Left renal pelvis (tissue), 4 donors: ENCODE measurements at places on chromosomes 7 and 10.

- DNase-seq: no peak
Observed at GRCh38 chr7:150957133-150958020, 20.7 kb downstream of the KCNH2 start.

- no peak for DNase-seq
Observed at GRCh38 chr7:66790196-66790595, 49.7 kb downstream of the RABGEF1 start.

DNA sequence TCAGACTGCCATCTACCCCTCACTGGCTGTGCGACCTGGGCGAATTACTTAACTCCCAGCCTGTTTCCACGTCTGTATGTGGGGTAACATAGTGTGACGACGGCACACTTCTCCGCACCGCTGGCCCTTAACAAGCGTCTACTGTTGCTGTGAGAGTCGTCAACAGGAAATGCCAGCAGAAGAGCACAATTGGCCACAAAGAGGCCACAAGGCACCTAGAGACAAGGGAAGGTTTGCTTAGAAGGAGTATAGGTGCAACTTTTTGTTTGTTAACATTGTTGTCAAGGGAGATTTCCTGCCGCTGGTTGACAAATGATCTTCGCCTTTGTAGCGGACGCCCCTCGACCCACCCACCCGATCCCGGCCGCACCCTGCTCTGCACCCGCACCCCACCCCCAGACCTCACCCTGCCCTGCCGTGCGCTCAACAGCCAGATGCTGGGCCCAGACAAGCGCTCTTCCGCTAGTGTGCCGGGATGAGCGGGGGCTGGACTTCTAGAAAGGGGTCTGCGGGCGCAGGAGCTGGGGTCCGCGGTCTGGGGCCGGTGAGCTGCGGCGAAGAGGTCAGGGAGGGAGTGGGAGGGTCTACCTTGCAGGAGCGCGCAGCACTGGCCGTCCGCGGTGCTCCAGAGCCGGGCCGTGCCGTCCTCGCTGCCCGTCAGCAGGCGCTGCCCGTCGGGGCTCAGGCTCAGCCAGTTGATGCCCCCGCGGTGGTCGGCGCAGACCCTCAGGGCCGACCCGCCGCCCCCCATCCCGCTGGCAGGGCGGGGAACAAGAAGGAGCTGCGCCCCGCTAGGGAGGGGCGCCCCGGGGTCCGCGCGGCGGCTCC is 785 bp downstream of the WDR86 start:
- DNase-seq: no peak

GRCh38 chr7:78172267-78172757 is 373.7 kb downstream of the PHTF2 start:
- no peak for DNase-seq

DNA sequence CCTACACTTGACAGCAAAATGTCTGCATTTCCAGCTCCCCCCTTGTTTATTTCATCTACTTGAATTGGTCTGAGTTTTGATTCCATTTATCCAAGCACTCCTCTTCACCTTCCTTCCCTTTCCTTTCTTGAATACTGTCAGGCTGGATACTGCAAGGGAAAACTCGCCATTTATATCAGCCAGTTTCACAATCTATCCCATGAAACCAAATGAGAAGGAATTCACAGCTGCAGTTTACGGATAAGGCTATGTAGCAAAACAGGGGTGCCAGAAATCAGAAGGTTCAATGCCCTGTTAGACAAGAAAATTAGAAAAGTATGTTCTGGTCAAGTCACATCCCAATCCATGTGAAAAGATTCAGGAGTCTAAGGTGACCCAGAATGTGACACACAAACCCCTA is 28.1 kb downstream of the CCDC6 start:
- no peak for DNase-seq

DNA sequence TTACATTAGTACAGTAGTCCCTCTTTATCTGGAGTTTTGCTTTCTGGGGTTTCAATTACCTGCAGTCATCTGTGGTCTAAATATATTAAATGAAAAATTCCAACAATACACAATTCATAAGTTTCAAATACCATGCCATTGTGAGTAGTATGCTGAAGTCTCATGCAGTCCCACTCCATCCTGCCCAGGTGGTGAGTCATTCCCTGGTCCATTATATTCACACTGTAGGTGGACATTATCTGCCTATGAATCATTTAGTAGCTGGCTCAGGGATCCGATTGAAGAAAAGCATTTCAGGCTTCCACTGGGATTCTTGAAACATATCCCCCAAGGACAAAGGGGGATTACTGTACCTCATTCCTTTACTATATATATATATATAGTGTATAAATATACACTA is 298.2 kb upstream of the GALNT17 start:
- DNase-seq: no peak

- no peak for DNase-seq
Observed at GRCh38 chr7:3267966-3268690, 32.9 kb upstream of the SDK1 start.

GRCh38 chr10:104483582-104483981 is 129.9 kb downstream of the CFAP58 start:
- no peak for DNase-seq

DNA sequence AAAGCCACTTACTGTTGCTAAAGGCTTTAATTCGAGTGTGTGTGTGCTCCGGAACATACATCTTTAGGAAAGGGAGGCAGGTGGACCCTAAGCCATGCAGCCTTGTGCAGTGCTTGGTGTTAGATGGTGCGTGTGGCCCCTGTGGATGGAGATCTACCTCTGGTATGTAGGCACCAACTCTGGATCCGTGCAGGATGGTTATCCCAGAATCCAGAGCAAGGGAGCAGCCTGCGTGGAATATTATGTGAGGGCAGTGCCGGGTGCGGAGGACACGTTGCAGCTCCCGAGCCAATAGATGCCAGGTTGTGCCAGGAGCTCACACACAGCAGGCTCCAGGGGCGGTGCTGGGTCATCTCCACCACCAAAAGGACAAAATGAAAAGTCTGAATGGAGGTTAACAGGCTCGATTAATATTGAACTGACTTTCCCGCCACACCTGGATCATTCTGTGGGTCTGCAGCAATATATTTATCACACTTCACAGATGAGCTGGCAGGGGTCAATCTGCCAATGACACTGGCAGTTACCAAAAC is 143.0 kb upstream of the NPS start:
- DNase-seq: no peak

DNA sequence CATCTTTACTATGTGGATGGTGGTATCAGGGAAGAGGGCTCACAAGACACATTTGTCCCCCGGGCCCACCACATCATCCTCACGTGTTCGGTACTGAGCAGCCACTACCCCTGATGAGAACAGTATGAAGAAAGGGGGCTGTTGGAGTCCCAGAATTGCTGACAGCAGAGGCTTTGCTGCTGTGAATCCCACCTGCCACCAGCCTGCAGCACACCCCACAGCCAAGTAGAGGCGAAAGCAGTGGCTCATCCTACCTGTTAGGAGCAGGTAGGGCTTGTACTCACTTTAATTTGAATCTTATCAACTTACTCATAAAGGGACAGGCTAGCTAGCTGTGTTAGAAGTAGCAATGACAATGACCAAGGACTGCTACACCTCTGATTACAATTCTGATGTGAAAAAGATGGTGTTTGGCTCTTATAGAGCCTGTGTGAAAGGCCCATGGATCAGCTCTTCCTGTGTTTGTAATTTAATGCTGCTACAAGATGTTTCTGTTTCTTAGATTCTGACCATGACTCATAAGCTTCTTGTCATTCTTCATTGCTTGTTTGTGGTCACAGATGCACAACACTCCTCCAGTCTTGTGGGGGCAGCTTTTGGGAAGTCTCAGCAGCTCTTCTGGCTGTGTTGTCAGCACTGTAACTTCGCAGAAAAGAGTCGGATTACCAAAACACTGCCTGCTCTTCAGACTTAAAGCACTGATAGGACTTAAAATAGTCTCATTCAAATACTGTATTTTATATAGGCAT is 9.1 kb upstream of the CSGALNACT2 start:
- no peak for DNase-seq

DNA sequence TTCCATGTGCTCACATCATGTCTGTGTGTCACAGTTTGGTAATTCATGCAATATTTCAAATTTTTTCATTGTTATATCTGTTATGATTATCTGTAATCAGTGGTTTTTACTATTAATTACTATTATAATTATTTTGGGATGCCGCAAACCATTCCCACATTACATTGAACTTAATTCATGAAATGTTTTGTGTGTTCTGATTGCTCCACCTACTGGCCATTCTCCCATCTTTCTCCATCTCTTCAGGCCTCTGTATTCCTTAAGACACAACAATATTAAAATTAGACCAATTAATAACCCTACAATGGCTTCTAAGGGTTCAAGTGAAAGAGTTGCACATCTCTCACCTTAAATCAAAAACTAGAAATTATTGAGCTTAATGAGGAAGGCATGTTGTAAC is 398.5 kb downstream of the PCDH15 start:
- DNase-seq: peak; percentile 12

DNA sequence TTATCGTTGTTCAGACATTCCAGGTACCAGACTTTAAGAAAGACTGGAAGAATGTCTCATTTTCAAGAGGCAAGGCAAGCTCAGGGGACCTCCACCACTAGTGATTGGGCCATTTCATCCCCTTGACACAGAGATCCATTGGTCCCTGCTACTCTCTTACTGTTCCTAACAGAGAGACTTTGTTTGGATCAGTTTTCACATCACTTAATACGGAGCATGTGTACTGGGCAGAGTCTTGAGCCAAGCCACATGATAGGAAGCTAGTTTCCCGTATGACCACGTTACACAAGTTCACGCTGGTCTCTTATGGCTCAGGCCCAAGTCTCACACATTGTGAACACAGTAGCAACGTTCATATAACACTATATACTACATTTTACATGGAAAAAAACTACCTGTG is 269.9 kb downstream of the BAMBI start:
- DNase-seq: no peak

DNA sequence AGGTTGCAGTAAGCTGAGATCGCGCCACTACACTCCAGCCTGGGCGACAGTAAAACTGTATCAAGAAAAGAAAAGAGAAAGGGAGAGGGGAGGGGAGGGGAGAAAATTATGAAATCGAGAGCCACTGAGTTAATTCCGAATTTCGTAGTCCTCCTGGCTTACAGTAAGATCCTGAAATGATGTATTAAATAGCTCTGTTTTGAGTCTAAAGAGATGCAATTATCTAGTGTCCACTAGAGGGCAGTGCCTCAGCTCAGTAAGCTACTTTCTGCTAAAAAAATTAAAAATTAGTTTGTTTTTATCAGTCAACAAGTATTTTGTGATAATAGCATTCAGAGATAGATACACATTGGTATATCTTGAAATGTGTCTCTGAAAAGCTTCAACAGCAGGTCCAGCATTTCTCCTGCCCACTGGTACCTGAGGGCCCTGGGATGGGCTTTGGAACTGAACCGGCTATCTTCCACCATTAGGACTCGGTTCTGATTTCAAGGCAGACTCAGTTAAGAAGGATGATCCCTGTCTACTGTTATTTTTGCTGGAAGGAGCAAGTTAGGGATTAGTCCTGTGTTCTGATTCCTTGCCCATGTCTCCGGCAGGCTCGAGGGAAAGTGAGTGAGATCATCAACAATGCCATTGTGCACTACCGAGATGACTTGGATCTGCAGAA is 19.5 kb downstream of the TSPAN33 start:
- DNase-seq: no peak

GRCh38 chr7:125136755-125137532 is 207.3 kb upstream of the POT1 start:
- no peak for DNase-seq

- peak; percentile 41 for DNase-seq
Observed at GRCh38 chr10:69801094-69801433, 642 bp upstream of the COL13A1 start.

- no peak for DNase-seq
Observed at GRCh38 chr10:113967126-113967525, 76.5 kb upstream of the ADRB1 start.

GRCh38 chr10:131862548-131862947 is 38.3 kb upstream of the PPP2R2D start:
- DNase-seq: no peak
